DMS79 (cell line): ENCODE measurements at places on chromosomes 6 and 20.
A peak's percentile ranks its signal among the peaks of the same experiment; 100 is the strongest.

DNA sequence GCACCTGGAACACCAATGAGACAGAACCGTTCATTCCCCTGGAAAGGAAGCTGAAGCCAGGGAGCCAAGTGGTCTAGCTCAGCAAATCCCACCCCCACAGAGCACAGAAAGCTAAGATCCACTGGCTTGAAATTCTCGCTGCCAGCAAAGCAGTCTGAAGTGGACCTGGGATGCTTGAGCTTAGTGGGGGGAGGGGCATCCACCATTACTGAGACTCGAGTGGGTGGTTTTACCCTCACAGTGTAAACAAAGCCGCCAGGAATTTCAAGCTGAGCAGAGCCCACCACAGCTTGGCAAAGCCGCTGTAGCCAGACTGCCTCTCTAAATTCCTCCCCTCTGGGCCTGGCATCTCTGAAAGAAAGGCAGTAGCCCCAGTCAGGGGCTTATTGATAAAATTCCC is 53.1 kb downstream of the KIF16B start:
- DNase-seq = no peak

DNA sequence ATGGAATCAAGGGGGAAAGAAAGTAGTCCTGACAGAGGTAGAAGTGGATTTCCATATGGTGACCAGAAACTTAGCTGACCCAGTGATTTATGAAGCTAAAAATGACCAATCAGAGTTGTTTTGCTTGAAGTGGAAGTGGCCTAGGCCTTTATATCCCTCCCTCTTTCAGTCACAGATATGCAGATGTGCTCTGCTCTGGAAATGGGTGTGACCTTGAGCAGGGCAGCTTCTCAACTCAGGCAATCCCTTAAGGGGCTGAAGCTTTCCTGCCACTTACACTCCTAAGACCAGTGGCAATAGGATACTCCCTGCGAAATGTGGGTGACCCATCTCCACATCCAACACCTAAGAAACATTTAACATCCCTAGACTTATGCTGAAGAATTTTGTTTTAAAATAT is 256.6 kb downstream of the EYS start:
- no peak for DNase-seq

GRCh38 chr6:20186981-20187380 is 25.3 kb downstream of the MBOAT1 start:
- no peak for DNase-seq

- no peak for DNase-seq
Measured at GRCh38 chr6:122930252-122931180, 65.5 kb upstream of the CLVS2 start.

DNA sequence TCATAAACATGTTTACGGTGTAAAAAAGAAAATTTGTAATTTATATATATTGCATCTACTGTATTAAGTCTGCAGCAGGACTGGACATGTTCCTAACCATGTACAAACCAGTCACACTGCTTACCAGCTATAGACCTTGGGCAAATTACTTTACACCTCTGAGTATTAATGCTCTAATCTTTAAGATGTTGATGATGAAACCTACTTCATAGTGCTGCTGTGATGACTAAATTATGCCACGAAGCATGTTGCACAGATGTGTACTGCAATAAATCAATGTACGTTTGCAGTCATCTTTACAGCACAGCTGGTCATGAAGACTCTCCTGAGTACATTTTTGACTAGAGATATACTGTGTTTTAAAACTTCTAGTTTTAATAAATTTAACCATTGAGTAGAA is 42.6 kb downstream of the PRKN start:
- DNase-seq = no peak

DNA sequence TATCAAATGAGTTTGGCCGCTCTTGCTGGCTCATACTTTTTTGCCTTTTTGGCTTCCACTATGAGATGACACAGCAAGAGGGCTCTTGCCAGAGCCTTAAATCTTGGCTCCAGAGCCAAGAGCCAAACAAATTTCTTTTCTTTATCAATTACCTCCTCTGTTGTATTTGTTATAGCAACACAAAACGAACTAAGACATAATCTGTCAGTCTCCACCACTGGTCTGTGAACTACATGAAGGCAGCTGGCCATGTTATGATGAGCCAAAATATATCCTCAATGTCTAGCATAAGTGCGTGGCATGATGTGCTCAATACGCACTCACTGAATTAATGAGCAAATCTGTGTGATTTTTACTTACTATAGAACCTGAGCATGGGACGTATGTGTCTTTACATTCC is 220.0 kb upstream of the ZNF217 start:
- DNase-seq = no peak

DNA sequence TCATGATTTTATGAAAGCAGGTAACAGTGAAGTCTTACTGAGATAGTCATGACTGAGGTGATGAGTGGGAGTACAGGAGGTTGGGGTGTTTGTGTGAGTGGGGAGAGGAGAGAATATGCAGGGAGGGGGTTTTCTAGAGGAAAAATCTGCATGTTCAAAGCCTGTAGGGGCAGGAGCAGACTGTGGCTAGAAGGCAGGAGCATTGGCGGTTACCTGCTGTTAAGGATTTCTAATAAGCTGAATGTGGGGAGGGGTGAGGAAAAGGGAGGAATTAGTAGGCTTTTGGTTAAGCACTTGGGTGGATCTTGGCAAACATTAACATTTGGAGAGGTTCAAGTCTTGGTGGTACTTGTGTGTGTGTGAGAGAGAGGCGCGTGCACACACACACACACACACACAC is 70.8 kb downstream of the EYA4 start:
- DNase-seq = no peak

GRCh38 chr20:13995841-13996240 is 525 bp downstream of the MACROD2 start:
- DNase-seq = peak; percentile 4

GRCh38 chr6:47743744-47744143 is 38.1 kb upstream of the OPN5 start:
- DNase-seq = no peak

DNA sequence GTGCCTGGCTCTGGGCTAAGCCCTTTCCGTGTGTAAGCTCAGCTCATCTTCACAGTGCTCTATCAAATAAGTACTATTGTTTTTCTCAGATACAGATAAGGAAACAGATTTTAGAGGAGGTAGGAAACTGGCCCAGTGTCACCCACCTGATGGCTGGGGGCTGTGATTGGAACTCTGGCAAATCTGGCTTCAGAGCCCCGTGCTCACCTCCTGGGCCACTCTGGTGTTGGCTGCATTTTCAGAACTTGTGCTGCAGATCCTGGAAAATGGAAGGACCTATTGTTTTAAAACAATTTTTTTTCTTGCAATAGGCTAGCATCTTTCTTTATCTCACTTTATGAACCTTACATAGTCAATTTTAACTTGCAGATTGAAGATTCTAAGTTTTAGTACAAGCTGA is 5.7 kb downstream of the STX16 start:
- DNase-seq = no peak

- DNase-seq = no peak
Measured at GRCh38 chr6:47934023-47934422, 152.2 kb downstream of the OPN5 start.

GRCh38 chr20:62704341-62704948 is 4.2 kb upstream of the NTSR1 start:
- DNase-seq = peak; percentile 99

GRCh38 chr6:34352305-34352937 is 40.0 kb downstream of the NUDT3 start:
- DNase-seq = no peak

DNA sequence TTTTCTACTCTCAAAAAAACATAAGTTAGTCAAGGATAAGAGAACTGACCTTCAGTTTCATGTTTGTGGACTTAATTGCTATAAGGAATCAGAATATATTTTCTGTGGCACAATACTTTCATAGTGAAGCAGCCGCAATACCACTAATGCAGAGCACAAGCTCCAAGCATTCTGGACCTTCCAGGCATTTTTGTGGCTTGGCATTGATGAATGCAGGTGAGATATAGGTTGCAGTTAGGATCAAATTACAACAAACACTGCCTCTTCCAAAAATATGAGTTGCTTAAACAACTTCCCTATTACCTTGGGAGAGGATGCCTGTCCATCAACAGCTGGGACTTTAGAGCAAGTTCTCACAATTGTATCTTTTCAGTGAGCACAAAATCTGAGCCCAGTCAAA is 162.8 kb upstream of the RSPO3 start:
- DNase-seq = no peak

- DNase-seq = no peak
Measured at GRCh38 chr20:41738604-41739206, 120.5 kb upstream of the CHD6 start.

DNA sequence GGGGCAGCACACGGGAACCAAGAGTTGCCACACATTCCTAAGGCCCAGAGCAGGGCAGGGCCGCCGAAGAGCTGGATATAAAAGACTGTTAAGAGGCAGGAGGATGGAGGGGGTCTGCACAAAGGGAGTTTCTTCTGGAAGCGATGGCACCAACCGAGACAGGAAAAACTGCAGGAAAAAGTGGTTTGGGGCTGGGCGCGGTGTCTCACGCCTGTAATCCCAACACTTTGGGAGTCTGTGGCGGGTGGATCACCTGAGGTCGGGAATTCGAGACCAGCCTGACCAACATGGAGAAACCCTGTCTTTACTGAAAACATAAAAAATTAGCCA is 41.8 kb downstream of the SSR1 start:
- DNase-seq = no peak

DNA sequence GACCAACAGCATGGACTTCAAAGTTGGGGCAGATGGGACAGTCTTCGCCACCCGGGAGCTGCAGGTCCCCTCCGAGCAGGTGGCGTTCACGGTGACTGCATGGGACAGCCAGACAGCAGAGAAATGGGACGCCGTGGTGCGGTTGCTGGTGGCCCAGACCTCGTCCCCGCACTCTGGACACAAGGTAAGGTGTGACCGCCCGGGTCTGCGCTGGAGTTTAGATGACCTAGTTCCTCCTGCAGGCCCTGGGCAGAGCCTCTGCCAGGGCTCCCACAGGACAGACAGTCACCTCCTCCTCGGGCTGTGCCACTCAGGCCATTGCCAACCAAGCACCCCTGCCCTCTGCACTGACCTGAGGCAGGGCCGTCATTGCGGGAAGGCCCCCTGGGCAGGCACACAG is 322.1 kb downstream of the TAF4 start:
- DNase-seq = no peak

GRCh38 chr20:33443006-33443511 is 504 bp downstream of the SNTA1 start:
- no peak for DNase-seq

- no peak for DNase-seq
Measured at GRCh38 chr20:15619341-15619740, 953.9 kb downstream of the KIF16B start.

- no peak for DNase-seq
Measured at GRCh38 chr6:95266537-95267258, 310.6 kb upstream of the MANEA start.

GRCh38 chr6:24329451-24329850 is 28.4 kb downstream of the DCDC2 start:
- no peak for DNase-seq

GRCh38 chr6:72151742-72152141 is 265.4 kb downstream of the RIMS1 start:
- DNase-seq = no peak

DNA sequence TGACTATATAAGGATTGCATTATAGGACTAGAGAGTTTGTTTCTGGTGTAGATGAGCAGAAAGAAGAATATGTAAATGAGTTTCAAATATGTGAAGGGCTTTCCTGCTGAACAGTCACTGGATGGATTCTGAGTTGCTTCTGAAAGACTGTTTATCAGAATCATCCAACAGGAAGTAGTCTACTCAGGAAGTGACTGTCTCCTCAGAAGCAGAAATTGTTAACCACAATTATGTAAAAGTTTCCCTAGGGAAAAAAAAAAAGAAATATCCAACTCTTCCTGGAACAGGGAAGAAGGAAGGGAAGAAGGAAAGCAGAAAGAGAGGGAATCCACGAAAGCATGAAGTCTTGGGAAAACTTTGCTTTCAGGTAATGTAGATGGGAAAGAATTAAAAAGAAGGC is 138.9 kb downstream of the TENT5A start:
- DNase-seq = no peak

- DNase-seq = no peak
Measured at GRCh38 chr6:11162262-11162661, 50.7 kb upstream of the ERVFRD-1 start.

- DNase-seq = no peak
Measured at GRCh38 chr20:32991792-32992641, 12.2 kb downstream of the SUN5 start.

DNA sequence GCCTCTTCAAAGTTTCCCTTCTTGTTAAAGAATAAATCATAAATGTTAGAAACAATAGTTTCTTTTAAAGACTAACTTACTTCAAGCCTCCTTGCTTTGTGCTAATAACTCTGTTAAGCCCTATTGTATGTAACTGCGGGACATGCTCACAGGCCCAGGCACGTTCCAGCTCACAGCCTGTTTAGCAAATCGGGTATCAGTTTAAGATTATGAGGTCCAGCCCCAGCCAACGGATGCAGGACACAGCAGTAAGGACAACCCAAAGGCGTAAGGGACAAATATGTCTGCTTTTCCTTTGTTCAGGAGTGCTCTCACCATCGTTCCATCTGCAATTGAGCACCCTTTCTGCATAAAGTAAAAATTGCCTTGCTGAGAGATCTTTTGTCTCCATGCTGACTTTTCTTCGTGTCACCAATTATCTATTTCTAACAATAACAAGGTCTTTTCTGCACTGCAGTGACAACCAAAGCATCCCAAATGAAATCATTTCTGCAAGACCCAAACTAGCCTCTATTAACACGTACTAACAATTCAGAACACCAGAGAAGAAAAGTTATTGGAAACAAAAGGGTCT is 1.4 kb downstream of the C6orf52 start:
- DNase-seq = no peak

DNA sequence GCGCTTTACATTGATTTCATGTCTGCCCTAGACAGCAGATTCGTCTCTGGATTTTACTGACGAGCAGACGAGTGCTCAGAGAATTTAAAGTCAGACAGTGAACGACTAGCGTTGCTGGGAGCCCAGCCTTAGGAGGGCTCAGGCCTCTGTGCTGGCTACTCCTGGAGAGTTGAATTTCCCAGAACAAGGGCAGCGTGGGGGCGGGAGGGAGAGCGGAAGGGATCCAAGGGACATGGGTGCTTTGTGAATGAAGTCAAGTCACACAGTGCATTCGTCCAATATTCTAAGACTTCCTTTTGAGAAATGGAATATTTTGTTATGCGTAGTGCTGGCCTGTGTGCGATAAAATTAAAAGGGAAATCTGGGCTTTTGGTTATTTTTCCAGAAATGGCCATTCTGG is 126.5 kb downstream of the MYLK4 start:
- no peak for DNase-seq

DNA sequence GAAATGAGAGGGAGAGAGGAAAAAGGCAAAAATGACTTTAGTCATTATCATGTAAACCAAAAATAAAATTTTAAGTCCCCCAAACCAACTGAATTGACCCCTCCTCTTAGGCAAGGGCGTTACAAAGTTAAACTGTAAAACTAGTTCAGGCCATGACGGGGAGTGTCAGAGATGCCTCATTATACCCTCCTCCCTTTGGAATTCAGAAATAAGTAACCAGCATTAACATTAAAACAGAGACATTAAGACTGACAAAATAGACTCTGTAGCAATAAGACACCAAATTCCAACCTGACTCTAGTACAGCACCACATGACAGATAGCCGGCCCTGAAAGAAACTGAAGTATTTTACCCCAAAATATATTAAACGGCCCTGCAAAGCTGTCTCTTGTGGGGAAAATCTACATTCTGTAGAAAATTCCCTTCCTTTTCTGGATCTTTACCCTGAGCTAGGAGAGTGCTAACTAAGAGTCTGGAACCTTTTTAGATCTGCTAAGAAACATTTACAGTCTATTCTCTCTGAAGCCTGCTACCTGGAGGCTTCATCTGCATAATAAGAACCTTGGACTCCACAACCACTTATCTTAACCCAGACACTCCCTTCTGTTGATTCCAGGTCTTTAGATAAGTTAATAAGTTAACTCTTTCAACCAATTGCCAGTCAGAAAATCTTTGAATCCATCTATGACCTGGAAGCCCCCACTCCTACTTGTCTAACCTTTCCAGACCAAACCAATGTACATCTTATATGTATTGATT is 150.7 kb downstream of the PKHD1 start:
- no peak for DNase-seq
